K562 (cell line): ENCODE measurements at places on chromosomes 1 and 21.

- peaks cover 5% of the 10 kb centered on the region; the same call in 2 of the 3 replicates for H3K36me3 ChIP-seq
- DNase-seq, result no peak
- H3K4me3 ChIP-seq, result no peak overlapping the region
- H3K4me1 ChIP-seq, result peaks cover 8% of the 10 kb centered on the region
- H3K27ac ChIP-seq, result no peak overlapping the region
- no peaks in the 10 kb centered on the region for H3K27me3 ChIP-seq
Measured at GRCh38 chr21:29295066-29295650, 3.6 kb upstream of the BACH1 start.

- H3K27me3 ChIP-seq, result no peaks in the 10 kb centered on the region
- DNase-seq, result no peak
- H3K4me3 ChIP-seq, result no peak overlapping the region
- H3K27ac ChIP-seq, result no peak overlapping the region
- no peaks in the 10 kb centered on the region for H3K36me3 ChIP-seq
Measured at GRCh38 chr1:115041654-115042053, 12.0 kb downstream of the TSHB start.

DNA sequence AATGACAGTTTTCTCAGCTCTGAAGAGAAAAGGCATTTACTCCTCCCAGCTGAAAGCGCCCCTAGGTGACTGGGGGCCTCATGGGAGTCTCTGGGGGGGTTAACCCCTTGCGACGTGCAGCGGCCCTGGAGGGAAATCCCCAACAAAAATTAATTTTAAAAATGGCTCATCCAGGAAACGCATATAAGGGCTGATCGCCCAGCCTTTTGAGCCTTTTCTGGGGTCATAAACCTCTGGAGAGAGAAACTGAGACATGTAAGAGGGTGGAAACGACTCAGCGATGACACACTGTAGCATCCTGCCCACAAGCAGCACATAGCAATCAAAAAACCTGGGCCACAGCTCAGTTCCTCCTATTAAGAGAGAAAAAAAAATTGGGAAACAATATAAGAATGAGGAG lies 20.4 kb upstream of the HPDL start:
- no peak for DNase-seq
- peaks cover 24% of the 10 kb centered on the region for H3K4me1 ChIP-seq
- no peaks in the 10 kb centered on the region for H3K36me3 ChIP-seq
- H3K27ac ChIP-seq, result no peak overlapping the region
- H3K4me3 ChIP-seq, result no peak overlapping the region

GRCh38 chr1:46705408-46705807 lies 13.5 kb downstream of the EFCAB14 start:
- no peak for DNase-seq
- no peak overlapping the region for H3K4me3 ChIP-seq
- H3K27ac ChIP-seq, result no peak overlapping the region
- no peaks in the 10 kb centered on the region for H3K27me3 ChIP-seq

DNA sequence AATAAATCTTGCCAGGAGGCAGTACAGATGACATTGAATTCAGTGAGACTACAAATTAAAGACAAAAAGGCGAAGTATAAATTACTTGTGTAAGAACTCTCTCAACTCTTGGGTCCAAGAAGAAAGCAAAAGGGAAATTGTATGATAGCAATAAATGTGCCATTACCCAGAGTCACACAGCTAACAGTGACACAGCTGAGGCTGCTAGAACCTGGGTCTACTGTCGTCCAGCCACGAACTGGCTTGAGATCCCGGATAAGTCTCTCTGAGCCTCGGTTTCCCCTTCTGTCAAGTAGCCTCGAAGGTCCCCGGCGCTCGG lies 362 bp upstream of the ROR1 start:
- no peak for DNase-seq
- peaks cover 5% of the 10 kb centered on the region; the same call in 1 of the 3 replicates for H3K27me3 ChIP-seq
- no peaks in the 10 kb centered on the region for H3K36me3 ChIP-seq

GRCh38 chr1:24727501-24728216 lies 17.6 kb upstream of the CLIC4 start:
- no peaks in the 10 kb centered on the region; the same call in 2 of the 3 replicates for H3K4me1 ChIP-seq
- no peaks in the 10 kb centered on the region for H3K36me3 ChIP-seq
- H3K27me3 ChIP-seq, result no peaks in the 10 kb centered on the region
- no peak overlapping the region for H3K27ac ChIP-seq
- DNase-seq, result no peak

- H3K27ac ChIP-seq, result no peak overlapping the region
- DNase-seq, result no peak
- no peak overlapping the region for H3K4me3 ChIP-seq
- no peaks in the 10 kb centered on the region for H3K27me3 ChIP-seq
Measured at GRCh38 chr1:178344513-178345091, 152.2 kb downstream of the CLEC20A start.

DNA sequence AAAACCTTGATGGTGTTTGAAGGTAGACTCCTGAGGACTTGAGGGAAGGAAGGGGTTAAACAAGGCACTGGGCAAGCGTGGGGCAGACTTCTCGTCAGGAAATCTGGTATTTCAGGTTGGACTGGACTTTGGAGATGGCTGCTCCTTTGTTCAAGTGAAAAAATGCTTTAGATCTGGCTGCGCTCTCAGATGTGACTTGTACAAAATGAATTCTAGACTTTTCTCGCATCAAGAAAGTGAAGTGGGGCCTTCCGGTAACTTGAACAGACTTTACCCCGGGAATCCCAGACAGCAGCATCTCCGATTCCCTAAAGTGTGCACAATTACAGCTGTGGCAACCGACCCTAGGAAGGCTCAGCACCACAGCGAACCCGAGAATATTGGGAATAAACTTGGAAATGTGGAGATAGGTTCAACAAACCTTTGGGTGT lies 44.3 kb upstream of the ERRFI1 start:
- H3K4me3 ChIP-seq, result no peak overlapping the region
- no peak overlapping the region for H3K27ac ChIP-seq
- H3K27me3 ChIP-seq, result peaks cover 13% of the 10 kb centered on the region
- H3K4me1 ChIP-seq, result no peaks in the 10 kb centered on the region
- no peaks in the 10 kb centered on the region for H3K36me3 ChIP-seq

DNA sequence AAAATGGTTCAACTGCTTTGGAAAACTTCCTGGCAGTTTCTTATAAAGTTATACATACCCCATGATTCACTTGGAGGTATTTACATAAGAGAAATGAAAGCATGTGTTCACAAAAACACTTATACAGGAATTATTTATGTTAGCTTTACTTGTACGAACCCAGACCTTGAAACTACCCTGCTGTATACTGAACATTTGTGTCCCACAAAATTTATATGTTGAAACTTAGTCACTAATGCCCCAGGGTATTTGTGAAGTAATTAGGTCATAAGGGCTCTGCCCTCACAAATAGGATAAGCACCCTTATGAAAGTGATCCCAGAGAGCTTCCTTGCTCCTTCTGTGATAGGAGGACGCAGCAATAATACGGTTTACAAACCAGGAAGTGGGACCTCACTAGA lies 42.7 kb upstream of the B3GALT2 start:
- peaks cover 24% of the 10 kb centered on the region; the same call in 2 of the 3 replicates for H3K36me3 ChIP-seq
- no peaks in the 10 kb centered on the region for H3K27me3 ChIP-seq
- DNase-seq, result no peak
- no peaks in the 10 kb centered on the region for H3K4me1 ChIP-seq
- no peak overlapping the region for H3K4me3 ChIP-seq

DNA sequence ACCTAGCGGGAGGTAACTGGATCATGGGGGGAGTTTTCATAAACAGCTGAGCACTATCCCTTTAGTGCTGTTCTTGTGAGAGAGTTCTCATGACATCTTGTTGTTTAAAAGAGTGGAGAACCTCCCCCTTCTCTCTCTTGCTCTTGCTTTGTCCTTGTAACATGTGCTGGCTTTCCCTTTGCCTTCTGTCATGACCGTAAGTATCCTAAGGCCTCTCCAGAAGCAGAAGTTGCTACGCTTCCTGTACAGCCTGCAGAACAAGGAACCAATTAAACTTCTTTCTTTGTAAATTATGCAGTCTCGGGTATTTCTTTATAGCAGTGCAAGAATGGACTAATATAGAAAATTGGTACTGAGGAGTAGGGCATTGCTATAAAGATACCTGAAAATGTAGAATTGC lies 515.6 kb downstream of the NEGR1 start:
- H3K36me3 ChIP-seq, result no peaks in the 10 kb centered on the region
- H3K27me3 ChIP-seq, result no peaks in the 10 kb centered on the region
- no peak for DNase-seq
- H3K4me3 ChIP-seq, result no peak overlapping the region
- no peaks in the 10 kb centered on the region for H3K4me1 ChIP-seq
